ENCODE measurements at places on chromosomes 7 and 10.

GRCh38 chr10:122740640-122741039, 41.0 kb upstream of the C10orf120 start:
- DNase-seq: no peak

- DNase-seq: no peak
Observed at GRCh38 chr10:28624351-28624750, 53.0 kb upstream of the BAMBI start.

- no peak for DNase-seq
Observed at GRCh38 chr7:12689451-12689850, 2.0 kb downstream of the ARL4A start.

- DNase-seq: no peak
Observed at GRCh38 chr7:37287131-37287855, 161.4 kb downstream of the ELMO1 start.

GRCh38 chr7:151859111-151859947, 17.6 kb downstream of the PRKAG2 start:
- DNase-seq: no peak

- no peak for DNase-seq
Observed at GRCh38 chr10:100960251-100960650, 9.1 kb upstream of the SEMA4G start.

DNA sequence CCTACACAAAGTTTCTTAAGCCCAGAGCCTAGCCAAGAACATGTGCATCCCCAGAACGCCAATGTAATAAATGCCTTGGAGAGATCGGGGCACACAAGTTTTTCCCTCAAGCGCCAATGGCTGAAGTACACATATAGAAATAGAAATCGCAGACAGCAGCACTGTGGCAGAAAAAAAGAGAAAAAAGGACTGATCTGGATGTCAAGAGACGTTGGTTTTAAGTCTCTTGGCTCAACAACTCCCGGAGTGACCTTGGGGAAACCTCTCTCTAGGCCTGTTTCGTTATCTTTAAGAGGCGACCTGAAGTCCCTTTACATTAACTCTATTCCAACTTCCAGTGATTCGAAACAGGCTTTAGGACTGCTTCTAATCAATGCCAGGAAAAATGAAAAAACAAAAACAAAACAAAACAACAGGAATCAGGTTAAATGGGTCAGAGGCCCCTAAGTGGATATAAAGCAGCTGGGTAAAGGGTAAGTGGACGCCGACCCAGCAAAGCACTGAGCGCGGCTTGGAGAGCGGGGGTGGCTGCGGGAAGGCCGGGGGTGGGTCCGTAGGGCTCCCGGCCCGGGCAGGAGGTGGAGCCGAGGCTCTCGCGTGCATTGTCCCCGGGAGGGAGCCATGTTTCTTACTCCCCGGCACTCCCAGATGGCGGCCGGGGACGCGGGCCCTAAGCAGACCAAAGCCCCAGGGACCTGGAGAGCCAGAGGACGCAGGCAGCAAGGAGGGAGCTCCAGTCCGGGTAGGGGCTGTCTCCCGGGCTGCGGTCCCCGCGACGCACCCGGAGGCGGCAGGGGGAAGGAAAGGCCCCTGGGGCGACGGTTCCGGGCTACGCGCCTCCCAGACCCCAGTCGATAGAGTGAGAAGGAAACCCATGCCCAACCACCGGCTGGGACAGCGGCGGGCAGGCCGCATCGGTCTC, 757 bp downstream of the EIF3A start:
- peak; percentile 55 for DNase-seq

GRCh38 chr10:6175329-6176055, 27.2 kb upstream of the PFKFB3 start:
- DNase-seq: no peak

DNA sequence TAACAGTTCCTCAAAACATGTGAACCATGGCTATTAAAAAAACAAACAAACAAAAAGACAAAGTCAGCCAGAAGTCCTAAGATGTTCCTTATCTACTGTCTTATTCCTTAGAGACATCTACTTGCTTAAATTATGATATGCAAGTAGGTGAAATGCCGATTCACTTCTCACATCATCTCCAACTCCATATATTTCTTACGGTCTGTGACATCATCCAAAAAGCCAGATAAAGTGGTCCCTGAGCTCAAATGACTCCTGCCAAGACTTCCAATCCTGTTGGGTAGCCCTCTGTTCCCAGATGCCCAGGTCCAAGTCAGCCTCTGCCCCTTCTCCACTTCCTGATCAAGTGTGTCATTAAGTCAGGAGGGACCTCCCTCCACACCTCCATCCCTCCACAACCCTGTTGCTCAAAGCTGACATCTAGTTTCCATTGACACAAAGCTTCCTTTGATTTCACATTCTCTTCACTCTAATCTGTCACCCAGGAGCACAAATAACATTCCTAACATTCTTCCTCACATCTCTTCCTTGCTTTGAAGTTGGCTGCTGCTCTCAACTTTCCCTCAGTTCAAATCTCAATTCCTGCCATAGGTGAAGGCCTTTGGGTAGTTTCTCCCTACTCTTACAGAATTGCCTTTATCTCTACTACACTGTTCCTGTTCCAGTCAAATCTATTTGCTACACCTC, 56.1 kb upstream of the PDLIM1 start:
- DNase-seq: no peak

GRCh38 chr10:613271-614138, 76.0 kb downstream of the DIP2C start:
- DNase-seq: no peak

- no peak for DNase-seq
Observed at GRCh38 chr10:12703126-12703525, 298.4 kb downstream of the CCDC3 start.

All from activated T-helper 9 cell treated with anti-CD3 and anti-CD28 coated beads, Interleukin-2, amount 50 U/mL, for 16 hours (primary cell).